ENCODE measurements at places on chromosomes 3 and 15.

DNA sequence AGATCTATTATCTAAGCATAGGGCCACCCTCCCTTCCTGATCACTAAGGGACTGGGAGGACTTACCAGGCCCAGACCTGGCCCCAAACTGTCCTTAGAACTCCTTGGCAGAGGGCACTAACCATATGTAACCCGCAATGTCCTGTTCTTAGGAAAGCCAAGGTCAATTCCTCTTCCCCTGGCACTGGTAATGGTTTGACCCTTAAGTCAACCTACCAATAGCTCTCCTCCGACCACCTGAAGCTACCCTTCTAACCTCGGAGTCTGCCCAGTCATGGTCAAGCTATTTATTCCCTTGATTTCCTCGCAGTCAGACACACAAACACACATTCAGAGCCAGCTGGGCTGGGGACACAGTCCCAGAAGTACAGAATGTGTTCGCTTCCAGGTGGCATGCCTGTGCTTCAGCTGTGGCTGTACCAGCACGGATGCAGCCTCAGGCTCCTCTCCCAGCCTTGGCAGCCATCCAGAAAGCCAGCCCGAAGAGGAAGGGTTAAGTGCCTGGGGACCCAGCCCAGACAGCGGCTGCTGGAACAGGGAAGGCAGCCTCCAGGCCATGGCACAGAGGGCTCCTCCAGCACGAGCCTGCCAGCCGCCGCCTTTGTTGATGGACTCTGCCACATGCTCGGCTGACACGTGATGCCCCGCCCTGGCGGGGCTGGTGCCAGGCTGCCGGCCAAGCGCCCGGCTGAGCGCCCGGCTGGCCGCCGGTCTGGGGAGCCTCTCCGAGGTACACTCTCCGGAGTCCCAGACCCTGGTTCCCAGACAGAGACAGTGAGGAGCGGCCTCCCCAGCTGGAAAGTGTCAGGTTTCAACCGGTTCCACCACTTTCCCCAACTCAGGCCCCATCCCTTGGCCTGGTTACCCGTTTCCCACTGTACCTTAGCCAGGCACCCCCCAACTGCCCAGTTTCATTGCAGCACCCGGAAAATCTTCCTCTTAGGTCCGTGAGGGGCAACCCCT is 5.5 kb downstream of the BMF start:
- H3K4me1 ChIP-seq, result peaks cover 45% of the 10 kb centered on the region
- no peaks in the 10 kb centered on the region for H3K27me3 ChIP-seq
- no peak overlapping the region for H3K4me3 ChIP-seq

- H3K36me3 ChIP-seq, result peaks cover 14% of the 10 kb centered on the region
- H3K4me3 ChIP-seq, result no peak overlapping the region
- no peak overlapping the region for H3K27ac ChIP-seq
- DNase-seq, result no peak
- peaks cover 8% of the 10 kb centered on the region for H3K4me1 ChIP-seq
Measured at GRCh38 chr3:171173736-171174135, 147.2 kb upstream of the SLC2A2 start.

GRCh38 chr3:176906046-176906905 is 291.0 kb downstream of the TBL1XR1 start:
- peaks cover 7% of the 10 kb centered on the region for H3K27me3 ChIP-seq
- no peak overlapping the region for H3K27ac ChIP-seq
- no peaks in the 10 kb centered on the region for H3K4me1 ChIP-seq
- no peak for DNase-seq

- DNase-seq, result no peak
- H3K4me1 ChIP-seq, result peaks cover 13% of the 10 kb centered on the region
- no peak overlapping the region for H3K4me3 ChIP-seq
- H3K27ac ChIP-seq, result no peak overlapping the region
- H3K36me3 ChIP-seq, result peaks cover 6% of the 10 kb centered on the region
- H3K27me3 ChIP-seq, result no peaks in the 10 kb centered on the region
Measured at GRCh38 chr3:33663042-33663441, 55.0 kb downstream of the CLASP2 start.

- no peak overlapping the region for H3K27ac ChIP-seq
- H3K4me3 ChIP-seq, result no peak overlapping the region
Measured at GRCh38 chr3:97957617-97958311, 14.5 kb downstream of the RIOX2 start.

DNA sequence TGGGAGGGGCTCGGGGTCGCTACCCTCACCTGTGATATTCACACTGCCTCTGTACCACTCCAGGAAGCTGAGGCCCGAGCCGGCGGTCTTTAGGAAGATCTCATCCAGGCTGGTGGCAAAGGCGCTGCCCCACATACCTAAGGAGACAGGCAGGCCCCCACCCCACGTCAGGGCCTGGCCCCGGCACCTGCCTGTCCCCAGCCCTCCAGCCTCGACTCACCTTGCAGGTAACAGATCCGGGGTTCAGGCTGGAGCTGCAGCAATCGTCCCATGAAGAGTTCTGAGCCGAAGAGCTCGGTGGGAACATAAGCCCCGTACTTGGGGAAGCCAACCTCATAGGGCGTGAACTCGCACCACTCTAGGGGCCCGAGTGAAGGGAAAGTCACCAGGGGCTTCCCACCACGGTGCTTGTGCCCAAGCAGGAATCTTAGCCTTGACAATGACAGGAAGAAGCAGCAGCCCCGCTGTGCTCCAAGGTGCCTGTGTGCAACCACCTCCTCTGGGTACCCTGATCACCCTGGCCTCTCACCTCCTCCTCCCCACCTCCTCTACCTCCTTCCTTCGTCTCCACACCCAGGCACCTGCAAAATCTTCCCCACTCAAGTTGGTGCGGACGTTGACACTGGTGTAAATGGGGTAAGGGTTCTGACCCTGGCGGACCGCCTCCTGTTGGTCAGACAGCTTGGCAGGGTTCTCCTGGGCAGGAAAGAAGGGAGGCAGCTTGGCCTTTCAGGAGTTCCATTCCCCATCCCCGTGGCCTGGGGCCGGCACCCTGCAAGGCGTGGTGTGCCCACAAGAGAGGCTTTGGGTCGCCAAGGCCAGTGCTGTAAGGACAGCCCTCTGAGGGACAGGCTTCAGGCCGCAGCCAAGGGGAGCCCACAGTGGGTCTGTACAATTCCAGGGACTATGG is 10.6 kb downstream of the PLA2G4F start:
- H3K36me3 ChIP-seq, result no peaks in the 10 kb centered on the region
- H3K4me3 ChIP-seq, result no peak overlapping the region
- H3K4me1 ChIP-seq, result peaks cover 2% of the 10 kb centered on the region
- H3K27me3 ChIP-seq, result peaks cover 25% of the 10 kb centered on the region
- no peak for DNase-seq

- H3K4me1 ChIP-seq, result no peaks in the 10 kb centered on the region
- no peak overlapping the region for H3K4me3 ChIP-seq
- no peak for DNase-seq
- H3K27me3 ChIP-seq, result no peaks in the 10 kb centered on the region
- H3K27ac ChIP-seq, result no peak overlapping the region
Measured at GRCh38 chr15:89531796-89532537, 35.6 kb upstream of the RHCG start.

- no peak overlapping the region for H3K27ac ChIP-seq
- H3K27me3 ChIP-seq, result no peaks in the 10 kb centered on the region
- H3K4me3 ChIP-seq, result no peak overlapping the region
- no peaks in the 10 kb centered on the region for H3K4me1 ChIP-seq
- no peak for DNase-seq
- no peaks in the 10 kb centered on the region for H3K36me3 ChIP-seq
Measured at GRCh38 chr3:24764236-24764915, 269.7 kb upstream of the THRB start.

GRCh38 chr15:62770752-62771151 is 271.8 kb upstream of the TPM1 start:
- H3K4me1 ChIP-seq, result peaks cover 2% of the 10 kb centered on the region
- no peak overlapping the region for H3K27ac ChIP-seq
- no peak overlapping the region for H3K4me3 ChIP-seq

GRCh38 chr3:52754373-52754772 is 16.4 kb downstream of the NEK4 start:
- H3K4me1 ChIP-seq, result no peaks in the 10 kb centered on the region
- no peak overlapping the region for H3K27ac ChIP-seq
- no peak for DNase-seq

DNA sequence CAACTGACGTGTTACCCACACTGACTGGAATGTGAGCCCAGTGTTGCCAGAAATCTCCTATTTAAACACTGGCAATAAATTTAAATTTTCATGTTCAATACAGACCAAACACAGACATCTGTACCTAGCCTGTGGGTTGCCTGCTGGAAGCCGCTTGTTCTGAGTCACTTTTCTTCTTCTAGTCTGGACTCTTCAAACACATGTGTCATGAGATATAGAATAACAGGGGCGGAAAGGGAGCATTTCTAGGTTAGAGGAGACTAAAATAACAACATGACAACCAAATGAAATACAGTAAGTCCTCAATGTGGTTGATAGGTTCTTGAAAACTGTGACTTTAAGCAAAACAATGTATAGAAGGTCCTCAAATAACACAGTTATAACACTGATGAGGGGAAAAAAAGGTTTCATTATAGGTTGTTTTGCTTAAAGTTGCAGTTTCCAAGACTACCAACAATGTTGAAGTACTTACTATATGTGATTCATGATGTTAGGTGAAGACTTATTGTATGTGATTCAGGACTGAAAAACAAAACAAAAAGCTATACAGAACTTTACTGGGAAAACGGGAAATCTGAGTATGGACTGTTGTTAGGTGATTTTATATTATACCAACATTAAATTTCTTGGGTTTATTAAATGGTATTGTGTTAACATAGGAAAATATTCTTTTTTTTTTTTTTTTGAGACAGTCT is 63.1 kb downstream of the PRKAR2A start:
- no peak overlapping the region for H3K4me3 ChIP-seq
- no peak overlapping the region for H3K27ac ChIP-seq
- peaks cover 10% of the 10 kb centered on the region for H3K4me1 ChIP-seq
- DNase-seq, result no peak
- H3K27me3 ChIP-seq, result no peaks in the 10 kb centered on the region
- peaks cover 4% of the 10 kb centered on the region for H3K36me3 ChIP-seq

- no peak overlapping the region for H3K4me3 ChIP-seq
- H3K36me3 ChIP-seq, result no peaks in the 10 kb centered on the region
Measured at GRCh38 chr3:165466856-165467255, 270.7 kb upstream of the SLITRK3 start.

- no peaks in the 10 kb centered on the region for H3K27me3 ChIP-seq
- no peaks in the 10 kb centered on the region for H3K36me3 ChIP-seq
- no peak overlapping the region for H3K4me3 ChIP-seq
- H3K27ac ChIP-seq, result no peak overlapping the region
- H3K4me1 ChIP-seq, result no peaks in the 10 kb centered on the region
Measured at GRCh38 chr3:178259703-178260102, 276.5 kb upstream of the KCNMB2 start.

DNA sequence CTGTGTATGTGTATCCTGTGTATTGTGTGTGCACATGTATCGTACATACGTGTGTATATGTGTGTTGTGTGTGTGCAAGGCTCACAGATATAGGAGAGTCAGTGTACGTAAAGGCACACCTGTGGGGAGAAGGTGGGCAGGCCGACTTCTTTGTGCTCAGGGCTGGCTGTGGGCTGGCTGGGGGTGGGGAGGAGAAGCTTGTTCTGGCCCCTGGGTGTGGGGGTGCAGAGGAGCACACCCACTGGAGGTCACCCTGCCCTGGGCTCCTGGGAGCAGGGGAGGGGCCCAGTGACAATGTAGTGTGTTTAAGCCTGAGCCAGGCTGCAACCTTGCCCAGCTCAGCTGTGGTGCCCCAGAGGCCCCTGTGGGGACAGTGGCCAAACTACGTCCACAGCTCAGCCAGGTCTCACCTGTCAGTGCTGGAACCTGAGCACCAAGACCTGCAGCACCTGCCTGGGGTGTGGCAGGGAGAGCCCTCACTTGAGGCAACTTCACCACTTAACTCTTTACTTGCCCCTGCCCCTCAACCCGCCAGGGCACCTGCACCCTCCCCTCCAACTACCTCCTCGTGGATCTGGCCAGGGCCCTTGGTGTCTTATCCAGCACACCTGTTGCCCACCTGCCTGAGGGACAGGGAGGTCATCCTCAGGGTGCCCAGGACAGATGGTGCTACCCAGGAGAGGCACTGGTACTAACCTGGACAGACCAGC is 2.6 kb upstream of the HHATL start:
- H3K36me3 ChIP-seq, result no peaks in the 10 kb centered on the region
- no peak for DNase-seq
- no peak overlapping the region for H3K4me3 ChIP-seq

- no peak for DNase-seq
- H3K36me3 ChIP-seq, result peaks cover 7% of the 10 kb centered on the region
- H3K27me3 ChIP-seq, result peaks cover 5% of the 10 kb centered on the region
- H3K4me3 ChIP-seq, result no peak within 1 kb of the TSS
Measured at GRCh38 chr15:100528833-100529428, at the start of gene CERS3. CERS3 (minus strand) TSS chr15:100528950; CDS start chr15:100501849, 27,101 bp downstream.

DNA sequence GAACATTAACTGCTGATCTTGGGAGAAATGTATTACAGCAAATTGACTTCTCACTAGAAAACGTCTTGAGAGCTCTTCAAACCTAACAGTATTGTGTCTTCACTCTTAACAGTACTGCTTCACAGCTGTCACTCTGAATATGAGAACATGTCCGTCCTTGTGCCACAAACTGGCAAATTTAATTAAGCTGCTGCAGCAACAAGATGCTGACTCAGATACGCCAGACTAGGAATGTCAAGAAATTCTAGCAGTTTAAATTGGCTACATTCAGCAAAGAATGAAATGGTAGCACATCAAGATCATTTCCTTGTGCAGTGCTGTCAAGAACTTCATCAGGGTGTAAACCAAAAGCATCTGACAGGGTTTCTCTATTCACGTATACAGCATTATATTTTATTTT is 7.6 kb downstream of the ICE2 start:
- H3K27me3 ChIP-seq, result no peaks in the 10 kb centered on the region
- DNase-seq, result no peak
- no peak overlapping the region for H3K27ac ChIP-seq
- peaks cover 19% of the 10 kb centered on the region for H3K4me1 ChIP-seq

GRCh38 chr15:69653306-69653705 is 200.7 kb downstream of the RPLP1 start:
- DNase-seq, result no peak
- peaks cover 22% of the 10 kb centered on the region for H3K4me1 ChIP-seq

GRCh38 chr3:135982922-135983581 is 17.5 kb downstream of the PPP2R3A start:
- no peak overlapping the region for H3K27ac ChIP-seq
- no peak for DNase-seq
- peaks cover 22% of the 10 kb centered on the region for H3K27me3 ChIP-seq
- H3K4me1 ChIP-seq, result no peaks in the 10 kb centered on the region
- no peaks in the 10 kb centered on the region for H3K36me3 ChIP-seq

DNA sequence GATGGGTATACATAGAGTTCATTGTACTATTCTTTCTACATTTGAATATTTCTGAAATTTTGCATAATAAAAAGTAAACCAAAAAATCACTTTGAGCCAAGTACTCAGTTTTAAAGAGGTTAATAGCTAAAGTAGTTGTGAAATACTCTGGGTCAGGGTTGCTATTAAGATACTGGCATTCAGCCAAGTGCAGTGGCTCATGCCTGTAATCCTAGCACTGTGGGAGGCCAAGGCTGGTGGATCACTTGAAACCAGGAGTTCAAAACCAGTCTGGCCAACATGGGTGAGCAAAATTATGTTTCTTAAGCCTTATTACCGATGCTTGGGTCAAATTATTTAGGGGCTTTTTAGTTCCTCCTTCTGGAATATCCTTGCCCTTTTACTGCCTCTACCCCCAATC is 122.0 kb upstream of the MELTF start:
- H3K27me3 ChIP-seq, result no peaks in the 10 kb centered on the region
- H3K4me3 ChIP-seq, result no peak overlapping the region
- H3K27ac ChIP-seq, result no peak overlapping the region
- no peak for DNase-seq

GRCh38 chr15:34297059-34297458 is 40.5 kb downstream of the SLC12A6 start:
- H3K4me1 ChIP-seq, result peaks cover 23% of the 10 kb centered on the region
- no peaks in the 10 kb centered on the region for H3K27me3 ChIP-seq
- no peak for DNase-seq
- H3K4me3 ChIP-seq, result no peak overlapping the region
- H3K36me3 ChIP-seq, result peaks cover 8% of the 10 kb centered on the region

GRCh38 chr15:41940441-41940857 is 31.9 kb downstream of the EHD4 start:
- H3K27ac ChIP-seq, result peak overlapping the region; percentile 100
- peak overlapping the region; percentile 47 for H3K4me3 ChIP-seq
- H3K36me3 ChIP-seq, result peaks cover 6% of the 10 kb centered on the region
- no peaks in the 10 kb centered on the region for H3K27me3 ChIP-seq
- peaks cover 41% of the 10 kb centered on the region for H3K4me1 ChIP-seq
